ENCODE measurements at places on chromosomes 2 and 18.

DNA sequence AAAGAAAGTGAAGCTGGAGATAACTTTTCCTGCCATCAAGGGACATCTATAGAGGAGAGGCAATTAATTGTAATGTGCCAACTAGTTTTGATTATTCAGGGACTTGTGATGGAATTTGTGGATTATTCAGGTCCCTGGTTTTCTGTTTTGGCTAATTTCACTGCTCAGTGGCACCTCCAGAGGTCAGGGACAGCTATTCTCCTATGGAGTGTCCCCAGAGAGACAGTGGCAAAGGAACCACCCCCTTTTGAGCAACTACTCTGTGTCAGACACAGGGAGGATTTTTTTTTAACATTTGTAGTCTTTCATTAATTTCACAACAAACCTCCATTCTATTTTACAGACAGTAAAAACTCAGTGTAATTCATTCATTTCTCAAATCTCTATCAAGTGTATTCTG lies 206.0 kb upstream of the SPRED2 start:
- peaks cover 8% of the 10 kb centered on the region for H3K27me3 ChIP-seq
- peaks cover 2% of the 10 kb centered on the region for H3K4me1 ChIP-seq
- H3K36me3 ChIP-seq: no peaks in the 10 kb centered on the region
- no peak for DNase-seq
- no peak overlapping the region for H3K27ac ChIP-seq

DNA sequence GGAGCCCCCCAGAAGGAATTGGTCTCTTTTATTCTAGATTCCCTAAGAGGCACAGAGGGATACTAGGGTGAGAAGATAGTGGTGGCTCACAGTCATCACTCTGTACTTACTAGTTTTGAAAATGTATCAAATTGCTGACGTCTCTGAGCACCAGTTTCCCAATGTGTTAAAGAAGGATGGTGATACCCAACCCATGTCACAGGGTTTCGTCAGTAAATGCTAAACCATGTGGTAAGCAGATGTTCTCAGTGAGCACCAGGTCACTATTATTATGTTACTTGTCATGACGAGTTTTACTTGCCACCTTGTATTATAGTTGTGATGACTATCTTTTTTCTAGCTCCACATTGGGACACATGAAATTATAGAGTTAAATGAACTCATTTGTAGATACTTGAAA lies 54.7 kb downstream of the NEDD4L start:
- H3K4me3 ChIP-seq: no peak overlapping the region
- no peaks in the 10 kb centered on the region for H3K4me1 ChIP-seq
- no peak overlapping the region for H3K27ac ChIP-seq
- H3K36me3 ChIP-seq: no peaks in the 10 kb centered on the region
- no peak for DNase-seq
- H3K27me3 ChIP-seq: peaks cover 3% of the 10 kb centered on the region

DNA sequence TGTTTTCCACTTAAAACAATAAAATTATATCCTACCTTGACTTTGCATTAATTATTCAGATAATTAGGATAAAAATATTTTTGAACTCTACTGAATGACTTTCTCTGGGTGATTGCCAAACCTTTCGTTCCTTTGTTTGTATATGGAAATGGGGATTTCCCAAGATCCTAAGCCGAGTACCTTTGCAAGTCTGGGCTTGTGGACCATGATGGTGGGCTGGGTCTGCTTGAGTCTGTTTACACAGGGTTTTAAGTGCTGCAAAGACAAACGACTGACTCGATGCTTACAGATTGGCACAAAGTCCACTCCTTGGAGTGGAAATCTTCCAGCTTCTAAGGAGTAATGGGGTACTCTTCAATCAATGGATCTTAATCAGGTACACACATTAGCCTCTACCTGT lies 659.5 kb downstream of the TSN start:
- H3K4me3 ChIP-seq: no peak overlapping the region
- DNase-seq: no peak
- H3K27me3 ChIP-seq: no peaks in the 10 kb centered on the region
- H3K36me3 ChIP-seq: no peaks in the 10 kb centered on the region
- no peak overlapping the region for H3K27ac ChIP-seq

GRCh38 chr2:153786016-153786415 lies 85.7 kb upstream of the GALNT13 start:
- no peaks in the 10 kb centered on the region for H3K27me3 ChIP-seq
- no peak overlapping the region for H3K4me3 ChIP-seq
- H3K36me3 ChIP-seq: no peaks in the 10 kb centered on the region
- no peaks in the 10 kb centered on the region for H3K4me1 ChIP-seq

Measured in activated T-helper 2 cell treated with anti-CD3 and anti-CD28 coated beads, Interferon-gamma antibody, Interleukin-2, Interleukin-4, amounts not matched to agents 10 μg/mL and 5 μg/mL and 100 μg/mL, durations not matched to agents 14 hours and 24 hours and 36 hours (primary cell).